ENCODE measurements at places on chromosomes 4 and X.

DNA sequence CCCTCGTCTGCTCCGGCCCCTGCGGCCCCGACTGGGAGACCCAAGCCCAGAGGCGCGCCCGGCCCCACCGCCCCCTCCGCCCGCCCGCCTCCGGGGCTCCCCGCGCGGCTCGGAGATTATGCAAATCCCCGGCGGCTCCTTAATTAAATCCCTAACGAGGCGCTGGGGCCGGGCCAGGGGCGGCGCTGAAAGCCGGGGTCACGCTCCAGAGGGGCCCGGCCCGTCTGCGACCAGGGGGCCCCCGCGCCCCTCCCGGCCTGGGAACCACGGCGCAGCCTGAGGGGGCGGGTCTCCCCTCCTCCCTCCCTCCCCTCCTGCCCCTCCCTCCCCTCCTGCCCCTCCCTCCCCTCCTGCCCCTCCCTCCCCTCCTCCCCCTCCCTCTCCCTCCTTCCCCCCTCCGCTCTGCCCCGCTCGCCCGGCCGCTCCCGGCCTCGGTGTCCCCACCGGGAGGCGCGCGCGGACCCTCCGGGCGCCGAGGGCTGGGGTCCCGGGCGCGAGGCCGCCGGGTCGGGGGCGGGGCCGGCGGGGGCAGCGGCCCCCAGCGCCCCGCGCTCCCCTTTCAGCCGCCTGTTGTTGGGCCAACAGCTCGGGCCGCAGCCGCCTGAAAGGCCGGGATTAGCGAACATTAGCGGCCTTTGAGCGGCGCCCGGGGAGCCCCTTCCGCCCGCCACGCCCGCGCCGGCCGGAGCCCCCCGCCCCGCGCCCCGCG is 25.9 kb upstream of the FGFR3 start:
- no peak for DNase-seq

DNA sequence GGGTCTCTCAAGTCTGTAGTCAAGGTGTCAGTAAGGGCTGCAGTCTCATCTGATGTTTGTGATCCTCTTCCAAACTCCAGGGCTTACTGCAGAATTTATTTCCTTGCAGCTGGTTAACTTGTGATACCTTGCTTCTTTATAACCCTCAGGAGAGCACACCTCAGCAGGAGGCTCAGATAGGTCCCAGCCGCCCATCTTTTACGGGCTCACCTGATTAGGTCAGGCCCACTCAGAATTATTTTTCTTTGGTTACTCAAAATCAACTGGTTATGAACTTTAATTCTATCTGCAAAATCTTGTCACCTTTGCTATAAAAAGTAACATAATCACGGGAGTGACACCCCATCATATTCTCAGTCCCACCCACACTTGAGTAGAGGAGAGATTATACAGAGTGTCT is 99.9 kb upstream of the BEND4 start:
- DNase-seq: no peak

GRCh38 chrX:5928224-5928623 is 300.4 kb downstream of the NLGN4X start:
- DNase-seq: no peak

- DNase-seq: no peak
Measured at GRCh38 chr4:65671372-65671771, 1.1 kb upstream of the EPHA5 start.

GRCh38 chrX:131399678-131400428 is 110.7 kb upstream of the IGSF1 start:
- DNase-seq: no peak

GRCh38 chr4:98586291-98586961 is 72.0 kb downstream of the TSPAN5 start:
- no peak for DNase-seq

- no peak for DNase-seq
Measured at GRCh38 chrX:11421805-11422524, 128.8 kb downstream of the AMELX start.

GRCh38 chr4:84875636-84876371 is 90.7 kb downstream of the WDFY3 start:
- no peak for DNase-seq

DNA sequence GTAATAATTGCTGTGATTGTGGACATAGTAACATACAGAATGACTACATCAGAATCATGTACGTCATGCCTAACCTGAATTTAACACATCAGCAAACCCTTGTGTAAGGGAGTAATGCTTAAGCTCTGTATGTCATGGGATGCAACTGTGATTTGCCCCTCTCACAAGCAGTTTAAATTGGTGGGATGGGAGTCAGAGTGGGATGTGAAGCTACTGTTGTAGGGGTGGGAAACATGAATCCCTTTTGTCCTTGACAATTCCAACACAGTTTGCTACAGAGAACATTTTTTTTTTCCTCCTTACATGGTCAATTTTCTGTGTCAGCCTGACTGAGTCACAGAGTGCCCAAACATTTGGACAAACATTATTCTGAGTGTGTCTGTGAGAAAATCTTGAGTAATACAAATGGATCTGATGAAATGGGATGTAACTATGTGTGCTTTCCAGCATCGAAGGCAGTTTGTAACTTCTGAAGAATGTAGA is 392.8 kb downstream of the GPM6A start:
- DNase-seq: no peak

DNA sequence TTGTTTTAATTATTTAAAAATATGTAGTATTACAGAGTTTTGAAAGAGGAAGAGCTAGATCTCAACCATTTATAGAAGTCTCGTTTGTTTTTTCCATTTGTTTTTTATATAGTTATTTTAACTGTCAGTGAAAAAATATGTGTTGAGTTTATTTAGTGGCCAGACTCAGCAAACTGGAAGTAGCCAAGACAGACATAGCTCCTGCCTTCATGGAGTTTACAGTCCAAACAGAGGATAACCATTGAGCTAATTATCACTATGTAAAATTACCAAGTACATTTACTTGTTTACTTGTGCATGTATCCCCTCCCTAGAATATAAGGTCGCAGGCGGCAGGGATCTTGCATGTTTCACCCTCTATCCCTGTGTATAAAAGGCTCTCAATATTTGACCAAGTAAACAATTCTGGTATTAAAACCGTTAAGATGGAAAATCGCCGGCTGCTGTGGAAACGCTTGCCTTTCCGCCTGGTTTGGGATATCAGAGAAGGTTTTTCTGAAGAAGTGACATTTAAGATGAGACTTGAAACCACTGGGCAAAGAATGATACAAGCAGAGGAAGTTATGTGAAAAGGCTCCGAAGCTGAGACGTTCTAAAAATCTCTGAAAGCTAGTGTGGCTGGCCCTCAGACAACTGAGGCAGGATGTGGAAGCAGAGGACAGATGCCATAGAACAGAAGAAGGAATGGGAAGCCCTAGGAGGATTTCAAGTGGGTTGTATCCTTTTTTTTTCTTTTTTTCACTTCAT is 1.3 kb upstream of the CCNI start:
- no peak for DNase-seq

GRCh38 chr4:155966731-155967395 is 13.2 kb upstream of the CTSO start:
- DNase-seq: no peak

- DNase-seq: no peak
Measured at GRCh38 chr4:20832826-20833225, 132.6 kb downstream of the PACRGL start.

DNA sequence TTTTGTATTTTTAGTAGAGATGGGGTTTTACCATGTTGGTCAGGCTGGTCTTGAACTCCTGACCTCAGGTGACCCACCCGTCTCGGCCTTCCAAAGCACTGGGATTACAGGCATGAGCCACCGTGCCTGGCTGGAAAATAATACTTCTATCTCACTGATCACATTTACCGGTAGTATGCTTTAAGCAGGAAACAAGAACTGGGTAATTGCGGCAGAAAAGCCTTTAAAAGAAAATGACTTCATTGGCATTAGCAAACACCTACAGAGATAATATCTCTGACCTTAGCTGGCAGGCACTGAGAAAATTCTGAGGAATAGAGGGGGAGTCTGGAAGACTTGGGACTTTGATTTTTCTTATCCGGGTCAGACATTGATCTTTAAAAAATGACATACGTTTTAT is 78.5 kb downstream of the SHROOM3 start:
- DNase-seq: no peak

DNA sequence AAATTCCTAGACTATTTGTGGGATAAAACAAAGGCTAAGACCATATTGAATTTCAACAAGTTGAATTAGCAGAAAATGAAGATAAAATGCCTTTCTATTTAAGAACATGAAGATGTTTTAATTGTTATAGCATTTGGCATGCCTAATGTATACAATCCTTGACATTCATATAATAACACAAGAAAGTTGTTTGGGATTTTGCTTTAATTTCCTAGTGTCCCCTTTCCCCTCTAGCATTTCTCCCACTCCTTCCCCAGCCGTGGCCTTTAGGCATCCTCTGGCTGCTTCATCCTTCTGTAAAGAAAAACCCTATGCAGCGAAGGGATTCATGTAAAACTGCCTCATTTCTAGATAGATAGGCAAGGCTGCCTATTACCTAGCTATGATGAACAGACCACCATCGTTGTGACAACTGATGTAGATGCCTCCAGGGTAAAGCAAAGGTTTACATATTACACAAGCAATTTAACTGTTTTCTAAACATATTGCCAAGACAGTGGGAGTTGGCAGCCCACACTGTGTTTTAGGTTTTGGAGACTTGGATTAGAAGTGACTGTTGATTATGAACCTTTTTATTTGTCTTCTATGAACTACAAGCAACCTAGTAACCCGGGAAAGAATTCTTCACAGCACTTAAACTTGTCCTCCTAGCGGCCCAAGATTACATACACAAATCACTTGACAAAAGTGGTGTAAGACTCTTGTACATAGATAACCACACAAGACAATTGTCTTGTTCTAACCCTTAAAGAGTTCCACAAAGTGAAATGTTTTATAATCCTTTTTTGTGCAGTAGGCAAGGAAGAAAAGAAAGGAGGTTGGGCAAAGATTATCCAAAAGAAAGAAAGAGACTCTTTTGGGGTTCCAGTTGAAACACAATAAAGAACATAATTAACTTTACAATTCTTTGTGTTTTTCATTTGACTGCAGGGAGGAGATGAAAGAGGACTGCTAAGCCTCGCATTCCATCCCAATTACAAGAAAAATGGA is 59.9 kb downstream of the HHIP start:
- no peak for DNase-seq

- DNase-seq: no peak
Measured at GRCh38 chrX:100695991-100696390, 35.9 kb downstream of the SYTL4 start.

DNA sequence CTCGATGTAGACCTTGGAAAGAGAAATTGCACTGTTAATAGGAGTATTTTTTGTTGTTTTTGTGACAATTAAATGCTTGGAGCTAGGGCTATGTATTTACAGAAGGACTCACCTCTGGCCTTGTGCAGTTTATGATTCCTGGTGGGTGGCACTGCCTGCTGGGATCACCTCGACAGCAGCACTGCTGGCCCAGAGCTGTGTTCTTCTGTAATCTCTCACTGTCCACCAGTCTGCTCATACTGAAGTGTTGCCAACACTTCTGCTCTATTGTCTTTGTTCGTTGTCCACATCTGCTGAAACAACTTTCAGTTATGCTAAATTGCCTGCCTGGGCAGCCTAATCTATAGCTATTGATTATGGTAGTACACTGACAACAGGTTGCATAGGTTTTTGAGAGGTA is 194.4 kb upstream of the ANK2 start:
- no peak for DNase-seq

- no peak for DNase-seq
Measured at GRCh38 chr4:170497112-170497511, 407.4 kb upstream of the AADAT start.

DNA sequence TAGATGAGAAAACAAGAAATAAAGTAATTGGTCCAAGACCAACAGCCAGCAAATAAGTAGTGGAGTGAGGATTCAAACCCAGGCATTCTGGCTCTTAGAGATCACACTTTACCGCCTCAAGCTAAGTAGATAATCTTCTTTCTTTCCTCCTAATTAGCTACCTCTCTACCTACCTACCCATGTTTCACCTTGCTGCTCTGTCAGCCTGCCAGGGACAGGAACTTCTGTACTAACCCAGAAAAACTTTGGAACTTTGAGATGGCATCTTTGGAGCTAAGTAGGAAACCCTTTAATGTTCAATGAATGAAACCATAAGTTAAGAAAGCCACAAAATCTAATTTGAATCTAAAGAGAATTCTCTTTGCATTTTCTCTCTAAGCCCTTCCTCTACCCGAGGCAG is 145.2 kb downstream of the CHRNA9 start:
- no peak for DNase-seq

DNA sequence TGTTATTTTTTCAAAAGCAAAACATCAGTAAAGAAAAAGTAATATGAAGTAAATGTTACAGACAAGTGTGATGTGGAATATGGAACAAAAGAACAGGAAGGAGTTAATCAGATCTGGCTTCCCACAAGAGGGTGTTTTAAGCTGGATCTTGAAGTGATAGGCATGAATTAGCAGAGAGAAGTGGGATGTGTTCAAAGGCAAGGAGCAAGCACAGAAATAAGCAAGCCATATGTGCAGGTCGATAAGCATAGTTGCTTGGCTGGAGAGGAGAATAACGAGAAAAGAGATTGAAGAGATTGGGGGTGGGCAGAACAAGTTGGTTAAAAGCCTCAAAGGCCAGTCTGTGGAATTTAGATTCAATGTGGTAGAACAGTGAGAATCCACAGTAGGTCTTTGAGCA is 60.9 kb upstream of the PRPS1 start:
- DNase-seq: no peak

DNA sequence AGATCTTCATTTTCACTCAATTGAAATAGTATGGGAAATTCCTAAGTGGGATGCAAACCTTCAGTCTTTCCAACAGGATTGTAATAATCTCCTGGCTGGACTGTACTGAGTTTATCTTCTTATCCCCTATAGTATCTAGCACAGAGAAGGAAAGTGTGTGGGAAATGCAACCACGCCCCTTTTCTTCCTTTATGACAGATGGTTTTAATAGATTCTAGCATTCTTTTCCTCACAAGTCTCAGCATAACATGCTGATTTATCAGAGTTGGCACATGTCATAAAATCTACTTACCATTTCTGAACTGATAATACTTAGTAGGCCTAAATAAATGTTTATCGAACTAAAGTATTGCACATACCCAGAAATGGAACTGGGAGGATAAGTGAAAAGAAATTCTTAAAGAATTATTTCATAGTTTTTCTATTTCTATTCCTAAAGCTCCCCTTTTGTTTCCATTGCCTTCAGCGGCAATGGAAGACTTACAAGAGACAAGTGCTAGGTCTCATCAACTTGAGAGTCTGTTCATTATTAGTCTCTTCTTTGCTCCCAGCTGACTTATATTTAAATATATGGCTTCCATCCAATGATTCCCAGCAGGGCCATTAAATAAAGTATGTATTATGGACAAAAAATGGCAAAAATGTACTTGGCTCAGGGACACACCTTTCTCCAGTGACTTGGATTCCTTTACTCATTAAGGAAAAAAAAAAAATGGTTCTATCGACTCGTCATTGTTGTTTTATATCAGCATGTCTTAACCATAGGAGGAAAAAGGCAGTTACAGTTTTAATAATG is 484.5 kb downstream of the IL1RAPL1 start:
- no peak for DNase-seq

DNA sequence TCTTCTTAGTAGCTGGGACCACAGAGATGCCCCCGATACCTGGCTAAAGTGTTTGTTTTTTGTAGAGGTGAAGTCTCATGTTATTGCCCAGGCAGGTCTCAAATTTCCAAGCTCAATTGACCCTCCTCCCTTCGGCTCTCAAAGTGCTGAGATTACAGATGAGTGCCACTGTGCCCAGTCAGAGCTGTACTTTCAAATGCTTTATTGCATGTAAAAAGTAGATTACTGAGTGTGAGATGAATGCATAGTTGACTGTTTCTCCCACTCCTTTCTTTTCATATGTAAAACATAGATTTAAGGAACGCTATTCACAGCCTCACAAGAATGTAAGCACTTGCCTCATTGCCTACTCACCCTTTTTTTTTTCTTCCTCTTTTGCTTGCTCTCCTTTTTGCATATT is 984.4 kb upstream of the PABPC4L start:
- DNase-seq: no peak

- no peak for DNase-seq
Measured at GRCh38 chrX:136228839-136229207, 22.4 kb downstream of the MAP7D3 start.
